Glomerular endothelial cell (primary cell): ENCODE measurements at places on chromosomes 5 and 9.

DNA sequence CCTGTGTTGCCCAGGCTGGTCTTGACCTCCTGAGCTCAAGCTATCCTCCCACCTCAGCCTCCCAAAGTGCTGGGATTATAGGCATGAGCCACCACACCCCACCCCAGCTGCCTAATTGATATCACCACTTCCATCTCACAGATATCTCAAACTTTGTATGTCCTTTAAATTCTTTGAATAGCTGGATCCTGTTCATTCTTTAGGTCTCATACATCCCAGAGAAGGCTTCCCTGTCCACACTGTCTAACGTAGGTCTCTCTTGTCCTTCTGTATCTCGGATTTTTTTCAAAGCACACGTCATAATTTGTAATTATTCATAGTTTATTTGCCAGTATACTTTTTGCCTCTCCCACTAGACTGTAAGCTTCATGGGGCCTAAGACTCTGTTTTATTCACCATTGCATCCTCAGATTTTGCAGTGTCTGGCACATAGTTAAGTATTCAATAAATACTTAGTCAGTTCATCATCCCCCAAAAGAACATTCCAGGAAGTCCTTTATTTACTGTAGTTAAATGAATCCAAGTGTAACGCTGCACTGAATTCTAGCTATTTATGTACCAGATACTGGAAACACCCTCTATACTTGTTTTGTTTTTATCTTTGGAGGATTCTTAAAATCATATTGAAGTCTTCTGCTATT lies 10.5 kb downstream of the ARSK start:
- no peak for DNase-seq

- DNase-seq, result no peak
Measured at GRCh38 chr9:130763331-130764171, 70.0 kb downstream of the EXOSC2 start.

DNA sequence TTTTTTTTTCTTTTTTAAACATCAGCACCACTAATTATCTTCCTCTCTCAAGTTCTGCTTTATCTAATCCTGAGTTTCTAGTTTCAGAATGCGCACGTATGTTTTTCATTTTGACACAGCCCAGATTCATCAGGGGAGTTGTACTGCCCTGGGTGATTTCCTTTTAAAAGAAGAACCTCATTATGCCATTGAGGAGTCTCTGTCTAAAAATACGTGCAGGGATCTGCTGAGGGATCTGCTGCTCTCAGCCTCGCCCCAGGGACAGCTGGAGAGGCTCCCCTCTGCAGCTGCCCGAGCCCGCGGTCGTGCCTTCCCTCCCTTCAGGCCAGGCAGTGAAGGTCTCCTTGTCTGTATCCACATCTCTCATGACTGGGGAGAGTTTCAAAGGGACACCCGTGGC lies 273.1 kb downstream of the ARHGEF28 start:
- DNase-seq, result no peak

- no peak for DNase-seq
Measured at GRCh38 chr5:120472911-120473310, 8.8 kb downstream of the PRR16 start.

DNA sequence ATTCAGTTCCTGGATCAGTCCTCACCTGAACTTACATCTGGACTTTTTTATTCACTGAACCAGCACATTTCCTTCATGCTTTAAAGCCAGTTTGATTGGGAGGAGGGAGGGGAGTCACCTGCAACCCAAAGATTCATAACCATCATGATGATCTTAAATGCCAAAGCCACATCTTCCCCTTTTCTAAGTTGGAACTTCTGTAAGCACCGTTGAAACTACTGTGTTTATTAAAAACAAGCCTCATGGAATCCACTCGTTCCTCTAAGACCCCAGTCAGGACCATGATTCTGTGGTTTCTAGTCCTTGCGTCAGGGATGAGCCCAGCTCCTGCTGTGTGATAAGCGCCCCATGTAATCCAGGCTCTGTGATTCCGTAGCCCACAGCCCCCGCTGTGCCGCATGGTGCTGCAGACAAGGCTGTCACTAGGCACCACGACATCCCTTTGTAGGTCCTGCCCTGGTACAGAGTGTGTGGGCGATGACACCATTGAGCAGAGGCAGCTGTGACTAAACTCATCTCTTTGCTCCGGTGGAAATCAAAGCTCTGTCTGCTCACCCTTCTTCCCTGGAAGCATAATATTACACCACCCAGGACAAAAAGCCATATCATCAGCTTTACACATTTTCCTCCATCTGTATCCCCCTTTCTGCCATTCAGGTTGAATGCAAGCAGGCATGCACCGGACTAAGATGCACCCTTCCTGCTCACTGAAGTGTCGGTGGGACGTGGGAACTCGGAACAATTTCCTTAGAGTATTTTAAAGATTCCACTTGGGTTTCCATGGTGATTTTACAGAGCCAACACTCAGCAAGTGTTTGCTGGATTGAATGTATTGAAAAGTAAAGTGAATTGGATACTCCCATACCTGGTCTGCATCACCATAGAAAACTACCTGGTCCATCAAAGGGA lies 132.0 kb upstream of the FSTL4 start:
- no peak for DNase-seq

DNA sequence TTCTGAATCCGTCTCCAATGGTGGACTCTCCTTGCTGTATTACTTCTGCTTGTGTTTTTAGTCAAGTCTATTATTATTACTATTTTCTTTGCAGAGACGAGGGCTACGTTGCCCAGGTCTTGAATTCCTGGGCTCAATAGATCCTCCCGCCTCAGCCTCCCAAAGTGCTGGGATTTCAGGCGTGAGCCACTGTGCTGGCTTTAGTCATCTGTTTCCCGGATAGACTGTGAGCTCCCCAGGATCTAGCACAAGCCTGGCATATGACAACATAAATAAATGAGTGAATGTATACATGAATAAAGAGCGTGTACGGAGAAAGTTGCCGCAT lies 439 bp upstream of the DDX46 start:
- no peak for DNase-seq

DNA sequence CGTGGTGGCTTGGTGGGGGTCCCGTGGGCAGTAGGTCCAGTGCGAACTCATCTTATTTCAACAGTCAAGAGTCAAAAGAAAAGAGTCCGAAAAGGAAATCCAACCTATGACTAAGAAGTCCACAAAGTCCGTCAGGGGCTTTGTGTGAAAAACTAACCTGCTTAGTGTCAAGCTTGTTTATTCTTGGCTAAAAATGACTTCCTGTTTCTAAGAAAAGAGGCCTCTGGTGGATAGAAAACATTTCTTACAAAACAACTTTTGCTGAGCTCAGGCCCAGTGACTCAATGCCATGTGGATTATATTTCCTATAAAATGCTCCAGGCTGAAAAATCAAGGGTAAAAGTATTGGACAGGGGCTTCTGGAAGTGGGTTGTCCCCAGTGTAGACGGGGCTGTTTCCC lies 105.9 kb downstream of the GADD45G start:
- peak; percentile 18 for DNase-seq

DNA sequence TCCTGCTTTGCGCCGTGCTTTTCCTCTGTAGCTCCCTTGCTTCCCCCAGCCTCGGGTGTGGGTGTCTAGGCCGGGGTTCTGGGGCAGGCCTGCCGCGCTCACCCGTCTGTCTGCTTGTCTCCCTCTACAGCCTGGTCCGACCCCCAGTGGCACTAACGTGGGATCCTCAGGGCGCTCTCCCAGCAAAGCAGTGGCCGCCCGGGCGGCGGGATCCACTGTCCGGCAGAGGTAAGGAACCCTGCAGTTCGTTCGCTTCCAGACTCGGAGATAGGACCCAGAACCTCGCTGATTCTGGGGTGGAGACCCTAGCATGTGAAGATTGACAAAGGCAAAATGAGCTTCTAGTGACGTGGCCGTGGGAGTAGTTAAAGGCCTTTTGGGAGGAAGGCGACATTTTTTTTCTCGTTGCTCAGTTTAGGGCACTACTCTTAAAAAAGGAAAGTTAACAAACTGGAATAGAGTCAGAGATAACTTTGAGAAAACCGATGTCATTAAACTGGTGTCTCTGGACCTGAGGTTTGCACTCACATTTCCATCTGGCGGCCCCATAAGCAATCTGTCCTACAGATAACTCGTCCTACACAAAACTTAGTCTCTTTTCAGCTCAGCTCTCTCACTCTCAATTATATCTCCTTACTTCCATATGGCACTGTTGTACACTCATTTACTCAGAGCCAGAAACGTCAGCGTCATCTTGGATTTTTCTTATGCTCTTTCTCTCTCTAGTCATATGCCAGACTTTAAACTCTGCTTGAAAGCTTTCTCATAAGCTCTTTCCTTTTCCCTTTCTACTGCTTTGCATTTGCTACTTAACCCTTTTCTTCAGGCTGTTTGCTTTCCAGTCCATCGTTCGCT lies 561 bp downstream of the SEC61B start:
- DNase-seq, result no peak

GRCh38 chr5:102764381-102765004 lies 9.4 kb downstream of the PAM start:
- DNase-seq, result no peak

- DNase-seq, result no peak
Measured at GRCh38 chr5:136028782-136029742, at the start of gene TGFBI. Gene TGFBI (plus strand): TSS chr5:136028988. CDS start chr5:136029056, 68 bp downstream.
